ENCODE measurements at places on chromosomes 1 and 21.

DNA sequence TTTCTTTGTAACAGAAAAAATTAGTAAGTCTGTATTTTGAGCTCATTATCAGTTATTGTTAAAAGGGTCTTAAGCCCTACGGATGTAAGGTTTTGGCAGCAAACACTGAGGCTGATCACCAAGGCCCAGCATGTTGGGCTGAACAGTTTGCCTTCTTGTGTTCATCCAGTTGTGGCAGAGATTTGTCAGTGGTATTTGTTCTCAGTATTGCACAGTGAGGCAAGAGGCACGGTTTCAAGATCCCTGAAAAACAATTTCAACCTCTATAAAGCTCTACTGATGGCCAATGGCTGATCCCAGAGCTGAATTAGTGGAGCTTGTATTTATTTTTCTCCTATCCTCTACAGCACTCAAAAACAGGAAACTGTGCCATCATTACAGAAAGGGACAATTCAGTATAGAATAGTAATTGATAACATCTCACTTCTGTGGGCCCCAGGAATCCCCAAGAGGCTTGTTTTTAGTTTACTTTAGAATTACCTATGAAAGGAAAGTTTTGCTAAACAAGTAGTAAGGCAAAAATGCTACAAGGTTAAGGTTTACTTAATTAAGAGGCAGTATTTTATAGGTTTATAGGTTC lies 191.8 kb upstream of the RAB4A start:
- no peak for DNase-seq

DNA sequence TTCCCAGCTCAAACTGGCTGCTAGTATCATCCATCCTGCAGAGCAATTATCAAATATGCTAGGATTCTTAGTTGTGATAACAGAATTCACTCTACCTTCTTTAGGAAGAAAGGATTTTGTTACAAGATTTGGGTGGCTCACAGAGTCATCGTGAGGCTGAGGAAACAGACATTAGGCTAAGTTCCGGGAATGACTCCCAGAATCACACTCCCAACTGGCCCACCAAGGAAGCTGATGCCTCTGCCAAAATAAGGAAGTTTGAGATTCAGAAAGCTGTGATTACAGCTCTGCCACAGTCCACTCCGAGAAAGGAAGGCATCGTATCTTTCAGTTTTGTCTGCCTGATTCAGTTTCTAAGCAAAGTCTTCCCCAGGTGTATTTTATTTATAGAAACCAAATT lies 50.6 kb upstream of the LYPLAL1 start:
- DNase-seq = no peak

DNA sequence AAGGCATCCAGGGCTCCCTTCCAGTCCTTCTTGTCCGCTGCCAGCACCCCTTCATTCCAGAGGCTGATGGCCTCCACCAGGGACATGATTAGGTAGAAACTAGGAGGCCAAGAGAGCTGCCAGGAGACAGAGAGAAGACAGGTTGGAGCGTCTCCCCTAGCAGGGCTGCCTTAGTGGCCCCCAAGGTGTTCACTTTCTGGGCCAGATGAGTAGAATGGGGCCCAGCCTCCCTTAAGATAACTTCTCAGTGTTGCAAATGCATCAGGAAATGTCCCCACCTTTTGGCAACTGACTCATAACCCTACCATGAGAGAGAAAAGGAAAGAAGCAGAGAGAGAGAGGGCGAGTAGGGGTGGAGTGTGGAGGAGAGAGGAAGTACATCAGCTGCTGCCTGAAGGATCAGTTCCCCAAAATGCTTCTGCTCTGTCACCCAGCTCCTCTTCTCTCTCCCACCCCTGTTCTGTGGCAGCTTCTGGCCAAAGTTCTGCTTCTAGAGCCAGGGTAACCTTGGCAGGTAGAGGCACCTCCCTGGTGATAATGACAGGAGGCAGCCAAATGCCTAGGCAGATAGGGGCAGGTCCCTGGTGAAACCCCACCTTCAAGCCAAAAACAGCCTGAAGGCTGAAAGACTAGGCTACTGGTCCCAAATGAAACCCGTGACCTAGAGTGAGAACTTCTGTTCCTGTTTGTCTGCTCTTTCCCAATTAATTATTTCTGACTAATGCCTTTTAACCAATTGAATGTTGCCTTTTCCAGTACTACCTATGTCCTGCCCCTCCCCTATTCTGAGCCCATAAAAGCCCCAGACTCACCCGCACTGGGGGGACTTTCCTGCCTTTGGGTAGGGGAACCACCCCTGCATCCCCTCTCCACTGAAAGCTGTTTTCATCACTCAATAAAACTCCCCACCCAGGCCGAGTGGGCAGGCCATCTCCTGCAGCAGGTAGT lies at the start of gene NCF2:
NCF2 (minus strand) TSS at position 216 of the 948 bp plus-strand sequence; CDS start at position 86, 130 bp downstream.
- DNase-seq = peak; percentile 68

DNA sequence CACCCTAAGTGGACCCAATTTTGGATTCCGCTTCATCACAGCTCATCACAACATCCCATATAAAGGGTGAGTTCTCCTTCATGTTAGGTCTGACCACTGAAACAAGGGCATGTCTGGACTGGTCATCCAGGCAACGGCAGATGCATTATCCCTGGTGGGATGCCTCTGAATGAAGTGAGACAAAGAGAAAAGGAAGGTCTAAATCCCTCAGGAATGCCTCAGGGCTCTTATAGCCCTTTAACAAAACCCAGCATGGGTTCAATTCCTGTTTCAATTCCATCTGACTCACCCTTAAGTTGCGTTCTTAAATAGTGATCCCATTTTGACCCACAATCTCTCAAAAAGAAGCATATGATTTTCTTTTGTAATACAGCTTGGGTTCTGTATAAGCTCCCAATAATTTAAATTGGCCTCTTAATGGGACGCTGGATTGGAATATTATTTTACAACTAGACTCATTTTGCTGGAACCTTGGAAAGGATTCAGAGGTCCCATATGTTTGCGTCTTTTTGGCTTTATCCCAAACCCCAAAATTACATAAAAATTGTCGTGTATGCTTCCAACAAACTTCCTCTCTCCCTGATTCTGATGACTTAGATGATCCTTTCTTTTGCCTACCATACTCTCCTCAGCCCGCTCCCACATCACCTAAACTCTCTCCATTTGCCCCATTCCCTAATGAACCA lies 287.4 kb upstream of the ZP4 start:
- DNase-seq = no peak

DNA sequence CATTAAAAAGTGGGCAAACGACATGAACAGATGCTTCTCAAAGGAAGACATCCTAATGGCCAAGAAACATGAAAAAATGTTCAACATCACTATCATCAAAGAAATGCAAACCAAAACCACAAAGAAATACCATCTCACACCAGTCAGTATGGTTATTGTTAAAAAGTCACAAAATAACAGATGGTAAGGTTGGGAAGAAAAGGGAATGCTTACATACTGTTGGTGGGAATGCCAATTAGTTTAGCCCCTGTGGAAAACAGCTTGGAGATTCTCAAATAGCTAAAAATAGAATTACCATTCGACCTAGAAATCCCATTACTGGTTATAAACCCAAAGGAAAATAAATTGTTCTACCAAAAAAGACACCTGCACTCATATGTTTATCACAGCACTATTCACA lies 369.4 kb downstream of the KCNH1 start:
- no peak for DNase-seq

All from activated T-helper 1 cell treated with anti-CD3 and anti-CD28 coated beads, Interleukin-12 subunit alpha, Interleukin-12 subunit beta, Interleukin-2, Interleukin-4 antibody, amounts not matched to agents 30 ng/mL and 10 ng/mL and 1 ng/mL, durations not matched to agents 14 hours and 24 hours and 36 hours (primary cell).